Esophagus squamous epithelium (tissue), 5 donors: ENCODE measurements at places on chromosomes 1 and 21. TPM values are rescaled to one million over a fixed set of nuclear protein-coding genes. Genes with fewer than 3 reads are reported as not detected.

DNA sequence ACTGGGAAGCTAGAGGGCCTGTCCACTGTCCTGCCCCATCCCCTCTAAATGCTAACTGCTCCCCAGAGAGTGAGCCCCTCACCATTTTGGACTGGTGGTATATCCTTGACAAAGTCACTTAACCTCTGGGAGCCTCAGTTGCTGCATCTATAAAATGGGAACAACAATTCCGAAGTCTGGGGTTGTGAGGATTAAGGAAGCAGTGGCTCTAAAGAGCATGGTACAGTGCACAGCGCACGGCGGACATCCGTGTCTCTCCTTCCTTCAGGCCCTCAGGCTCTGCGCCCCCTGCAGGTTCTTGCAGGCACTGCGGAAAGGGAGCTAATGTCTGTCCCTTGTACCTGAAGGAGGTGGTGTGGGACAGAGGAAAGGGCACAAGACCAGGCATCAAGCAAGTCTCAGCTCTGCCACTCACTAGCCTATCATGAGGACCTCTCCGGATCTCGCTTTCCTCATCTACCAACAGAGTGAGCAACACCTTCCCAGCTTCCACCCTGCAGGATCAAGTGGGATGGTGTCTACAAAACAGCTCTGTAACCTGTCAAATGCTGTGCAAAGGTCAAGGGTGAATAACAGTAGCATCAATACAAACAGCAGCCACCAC is 20.1 kb downstream of the ECE1 start:
- H3K4me3 ChIP-seq, result no peak overlapping the region
- peaks cover 6% of the 10 kb centered on the region for H3K36me3 ChIP-seq
- H3K4me1 ChIP-seq, result peaks cover 55% of the 10 kb centered on the region
- no peak for DNase-seq

DNA sequence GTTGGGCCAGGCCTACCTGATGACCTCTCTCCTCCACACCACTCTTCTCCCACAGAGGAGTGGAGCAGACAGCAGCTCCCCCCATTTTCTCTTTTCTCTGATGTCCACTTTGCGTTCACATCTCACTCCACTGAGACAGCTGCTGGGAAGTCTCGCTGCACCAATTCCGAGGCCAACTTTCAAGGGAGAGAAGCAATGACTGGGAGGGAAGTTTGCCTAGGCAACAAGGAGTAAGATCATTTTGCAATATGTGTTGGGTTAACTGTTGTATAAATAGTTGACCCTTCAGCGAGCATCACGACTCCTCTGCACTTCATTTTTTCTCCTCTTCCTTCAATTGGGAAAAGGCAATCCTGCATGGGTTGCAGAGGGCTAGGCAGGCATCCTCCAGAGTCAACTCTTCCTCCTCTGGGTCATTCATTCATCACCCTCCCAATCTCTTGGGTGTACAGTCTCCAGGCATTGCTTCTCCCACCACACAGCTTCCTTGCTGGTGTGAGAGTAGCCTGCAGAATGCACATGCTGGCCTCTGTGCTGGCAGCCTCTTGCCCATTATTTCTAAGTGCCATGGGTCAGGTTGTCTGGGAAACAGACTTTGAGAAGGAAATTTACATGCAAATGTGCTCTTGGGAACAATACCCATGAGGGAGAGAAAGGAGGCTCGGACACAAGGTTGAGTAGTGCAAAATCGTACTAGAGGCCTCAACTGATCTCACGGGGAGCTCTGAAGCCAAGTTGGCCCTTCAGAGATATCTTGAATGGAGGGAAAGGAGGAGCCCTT is 75.8 kb upstream of the BCAR3 start:
- H3K27me3 ChIP-seq, result no peaks in the 10 kb centered on the region
- no peak overlapping the region for H3K27ac ChIP-seq
- H3K4me1 ChIP-seq, result no peaks in the 10 kb centered on the region
- H3K4me3 ChIP-seq, result no peak overlapping the region
- no peak for DNase-seq

GRCh38 chr1:232868793-232869491 is 63.7 kb downstream of the MAP10 start:
- no peaks in the 10 kb centered on the region for H3K36me3 ChIP-seq
- H3K4me3 ChIP-seq, result no peak overlapping the region
- H3K27ac ChIP-seq, result no peak overlapping the region

DNA sequence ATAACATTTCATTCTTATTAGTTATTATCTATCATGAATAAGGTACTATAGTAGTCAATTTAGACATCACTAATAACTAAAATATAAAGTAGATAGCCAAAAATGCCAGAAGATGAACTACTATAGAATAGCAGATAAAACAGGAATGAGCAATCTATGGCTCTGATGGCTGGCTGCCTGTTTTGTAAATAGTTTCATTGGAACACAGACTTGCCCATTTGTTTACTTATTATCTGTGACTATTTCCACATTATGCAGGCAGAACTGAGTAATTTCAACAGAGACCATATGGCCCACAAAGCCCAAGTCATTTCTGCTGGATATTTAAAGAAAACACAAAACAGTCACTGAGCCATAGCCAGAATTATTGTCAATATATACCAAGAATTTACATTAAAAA is 222.1 kb downstream of the COL24A1 start:
- H3K27me3 ChIP-seq, result no peaks in the 10 kb centered on the region
- H3K27ac ChIP-seq, result no peak overlapping the region
- DNase-seq, result no peak
- H3K36me3 ChIP-seq, result no peaks in the 10 kb centered on the region

GRCh38 chr1:43818691-43819090 is 111.4 kb downstream of the ST3GAL3 start:
- no peaks in the 10 kb centered on the region for H3K27me3 ChIP-seq
- no peak overlapping the region for H3K4me3 ChIP-seq
- peaks cover 40% of the 10 kb centered on the region for H3K36me3 ChIP-seq
- H3K4me1 ChIP-seq, result peaks cover 6% of the 10 kb centered on the region
- no peak overlapping the region for H3K27ac ChIP-seq

DNA sequence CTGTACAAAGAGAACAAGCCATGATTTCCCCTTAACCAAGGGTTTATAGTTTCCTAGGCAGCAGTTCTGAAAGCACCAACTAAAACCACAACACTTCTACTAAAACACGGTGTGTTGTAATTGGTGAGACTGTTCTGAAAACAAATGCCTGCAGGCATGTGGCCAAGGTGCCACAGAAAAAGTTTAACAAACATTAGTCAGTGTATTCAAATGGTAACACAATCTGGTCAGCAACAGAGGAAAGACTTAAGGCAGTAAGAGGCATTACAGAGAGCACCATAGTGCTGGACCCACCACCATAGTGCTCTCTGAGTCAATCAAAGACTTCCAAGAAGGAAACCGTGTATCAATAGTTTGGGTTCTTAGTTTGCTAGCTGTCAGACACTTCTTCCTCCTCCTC is 16.7 kb downstream of the SNIP1 start:
- H3K36me3 ChIP-seq, result peaks cover 25% of the 10 kb centered on the region
- no peak overlapping the region for H3K4me3 ChIP-seq
- no peaks in the 10 kb centered on the region for H3K27me3 ChIP-seq
- H3K4me1 ChIP-seq, result peaks cover 8% of the 10 kb centered on the region
- no peak overlapping the region for H3K27ac ChIP-seq

DNA sequence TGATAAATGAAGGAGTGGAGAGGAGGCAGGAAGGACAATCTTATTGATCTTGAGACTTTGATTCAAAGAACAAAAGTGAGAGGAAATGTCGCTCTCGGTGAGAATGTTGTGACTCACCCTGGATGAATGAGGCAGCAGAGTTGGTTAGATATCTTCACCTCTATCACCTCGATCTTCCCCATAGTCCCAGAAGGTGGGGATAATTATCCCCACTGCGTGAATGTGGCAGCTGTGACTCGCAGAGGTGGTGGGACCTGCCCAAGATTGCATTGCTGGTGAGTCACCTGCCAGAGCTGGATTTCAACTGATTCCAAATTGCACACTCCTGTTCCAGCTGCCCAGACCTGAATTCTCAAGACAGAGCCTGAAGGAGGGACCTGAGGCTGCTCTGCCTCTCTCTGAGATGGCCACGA is 105.0 kb downstream of the MATN1 start:
- no peak overlapping the region for H3K27ac ChIP-seq
- no peak overlapping the region for H3K4me3 ChIP-seq
- peaks cover 18% of the 10 kb centered on the region for H3K4me1 ChIP-seq
- H3K27me3 ChIP-seq, result peaks cover 33% of the 10 kb centered on the region
- no peak for DNase-seq

GBP6 gene
- total RNA-seq, result 513 TPM

MIB2 gene
- total RNA-seq, result 99.8 TPM

- H3K27ac ChIP-seq, result no peak overlapping the region
- no peaks in the 10 kb centered on the region for H3K27me3 ChIP-seq
- H3K4me3 ChIP-seq, result no peak overlapping the region
- H3K4me1 ChIP-seq, result no peaks in the 10 kb centered on the region
- DNase-seq, result no peak
These were observed 84.5 kb upstream of the ST6GALNAC5 start for GRCh38 chr1:76782809-76783208.

GRCh38 chr1:1148061-1148460 is 25.6 kb upstream of the TTLL10 start:
- H3K27me3 ChIP-seq, result peaks cover 25% of the 10 kb centered on the region
- H3K36me3 ChIP-seq, result no peaks in the 10 kb centered on the region
- H3K4me3 ChIP-seq, result no peak overlapping the region
- no peak for DNase-seq

DNA sequence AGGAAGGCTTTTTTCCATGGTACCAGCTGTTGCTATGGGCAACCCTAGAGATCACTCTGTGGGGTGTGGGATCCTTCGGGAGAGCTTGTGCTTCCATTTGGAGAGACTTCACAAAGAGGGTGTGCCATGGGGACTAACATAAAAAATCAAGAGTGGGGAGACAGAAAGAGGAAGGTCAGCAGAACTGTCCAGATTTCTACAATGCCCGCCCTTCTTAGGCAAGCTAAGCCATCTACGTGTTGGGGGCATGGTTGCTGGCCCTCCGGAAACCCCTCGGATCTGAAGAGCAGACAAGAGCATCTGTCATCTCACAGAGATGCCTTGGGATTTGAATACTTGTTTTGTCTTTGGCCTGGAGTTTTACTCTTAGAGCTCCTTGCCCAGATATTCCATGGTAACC is 83.9 kb upstream of the ZNF648 start:
- DNase-seq, result no peak
- no peak overlapping the region for H3K4me3 ChIP-seq
- H3K36me3 ChIP-seq, result no peaks in the 10 kb centered on the region
- H3K27me3 ChIP-seq, result no peaks in the 10 kb centered on the region
- peak overlapping the region; percentile 94 for H3K27ac ChIP-seq

- H3K4me3 ChIP-seq, result no peak overlapping the region
- DNase-seq, result no peak
- no peak overlapping the region for H3K27ac ChIP-seq
- H3K27me3 ChIP-seq, result no peaks in the 10 kb centered on the region
- H3K36me3 ChIP-seq, result no peaks in the 10 kb centered on the region
These were observed 74.9 kb upstream of the TMPRSS2 start for GRCh38 chr21:41582866-41583265.

HSF2BP gene
- total RNA-seq, result not detected

BEND5 gene
- total RNA-seq, result not detected

DNA sequence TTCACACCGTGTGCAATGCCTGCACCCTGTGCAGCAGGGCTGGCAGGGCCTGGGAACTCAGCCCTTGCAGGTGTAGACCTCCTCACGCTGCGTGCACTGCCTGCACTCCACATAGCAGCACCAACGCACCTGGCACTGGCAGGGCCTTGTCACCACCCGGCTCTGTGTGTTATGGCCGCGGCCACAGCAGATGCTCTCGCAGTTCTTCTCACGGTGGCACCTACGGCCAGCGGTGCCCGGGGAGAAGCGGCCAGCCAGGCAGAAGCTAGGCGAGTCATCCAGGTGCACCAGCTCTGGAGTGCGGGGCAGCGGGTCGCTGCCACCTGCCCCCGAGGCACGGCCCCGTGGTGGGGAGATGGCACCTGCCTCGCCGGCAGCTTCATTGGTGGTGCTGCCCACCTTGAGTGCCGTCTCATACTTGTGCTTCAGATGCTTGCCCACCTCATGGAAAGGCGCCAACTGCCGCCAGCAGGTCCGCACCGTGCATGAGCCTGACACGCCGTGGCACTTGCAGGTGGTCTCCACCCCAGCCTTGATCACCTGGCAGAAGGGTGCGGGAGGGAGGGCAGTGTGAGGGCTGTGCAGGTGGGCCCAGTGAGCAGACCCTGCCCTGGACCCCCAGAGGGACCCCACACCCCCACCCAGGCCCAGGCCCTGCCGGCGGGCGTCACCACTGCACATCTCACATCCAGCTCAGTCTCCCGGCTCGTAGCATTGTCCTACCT is 26.1 kb downstream of the WNT9A start:
- no peak overlapping the region for H3K4me3 ChIP-seq
- no peaks in the 10 kb centered on the region for H3K27me3 ChIP-seq
- no peak overlapping the region for H3K27ac ChIP-seq
- H3K4me1 ChIP-seq, result peaks cover 2% of the 10 kb centered on the region

DNA sequence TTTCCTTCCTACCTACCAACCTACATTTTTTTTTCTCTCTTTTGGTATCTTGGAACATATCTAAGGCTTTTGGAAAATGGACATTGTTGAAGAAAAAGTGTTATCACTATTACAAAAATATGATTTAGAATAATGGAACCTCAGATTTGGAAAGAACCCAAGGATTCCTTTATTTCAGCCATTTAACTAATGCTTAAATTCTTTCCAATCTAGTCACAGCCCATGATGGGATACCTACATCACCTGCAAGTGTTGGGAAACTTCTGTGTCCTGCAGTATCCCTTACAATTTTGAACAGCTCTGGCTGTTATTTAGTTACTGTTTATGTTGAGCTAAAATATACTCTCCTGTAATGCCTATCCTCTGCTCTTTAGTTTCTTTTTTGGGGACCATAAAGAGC is 22.3 kb upstream of the APOBEC4 start:
- H3K36me3 ChIP-seq, result no peaks in the 10 kb centered on the region
- H3K4me1 ChIP-seq, result peaks cover 11% of the 10 kb centered on the region
- DNase-seq, result no peak
- H3K27me3 ChIP-seq, result no peaks in the 10 kb centered on the region
- H3K27ac ChIP-seq, result no peak overlapping the region

- no peaks in the 10 kb centered on the region for H3K27me3 ChIP-seq
- no peaks in the 10 kb centered on the region for H3K4me1 ChIP-seq
- H3K4me3 ChIP-seq, result no peak overlapping the region
- no peak for DNase-seq
- no peaks in the 10 kb centered on the region for H3K36me3 ChIP-seq
These were observed 368.7 kb upstream of the ADGRL2 start for GRCh38 chr1:81432059-81432458.

DNA sequence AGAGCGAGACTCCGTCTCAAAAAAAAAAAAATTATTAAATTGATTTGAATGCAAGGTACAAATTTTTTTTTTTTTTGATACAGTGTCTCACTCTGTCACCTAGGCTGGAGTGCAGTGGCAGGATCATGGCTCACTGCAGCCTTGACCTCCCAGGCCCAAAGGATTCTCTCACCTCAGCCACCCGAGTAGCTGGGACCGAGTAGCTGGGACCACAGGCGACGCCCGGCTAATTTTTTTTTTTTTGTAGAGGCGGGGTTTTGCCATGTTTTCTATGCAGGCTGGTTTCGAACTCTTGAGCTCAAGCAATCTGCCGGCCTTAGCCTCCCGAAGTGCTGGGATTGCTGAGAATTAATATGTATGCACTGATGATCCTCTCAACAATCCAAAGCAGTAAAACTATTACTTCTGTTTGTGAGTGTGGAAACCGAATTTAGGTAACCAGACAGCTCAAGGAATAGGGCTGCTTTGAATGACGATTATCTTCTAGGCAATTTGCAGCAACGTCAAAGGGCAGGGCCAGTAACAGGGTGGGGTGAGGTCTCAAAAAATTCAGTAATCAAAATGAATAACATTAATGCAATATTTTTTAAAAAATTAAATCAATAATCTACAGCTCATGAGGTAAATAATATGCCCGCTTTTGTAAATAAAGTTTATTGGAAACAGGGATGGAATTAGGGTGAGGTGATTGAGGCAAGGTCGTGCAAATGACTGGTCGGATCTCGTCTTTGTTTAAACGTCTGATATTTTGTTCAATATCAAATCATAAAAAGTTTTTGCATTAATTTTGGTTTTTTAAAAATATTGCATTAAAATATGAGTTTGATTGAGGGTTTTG is 1.2 kb downstream of the CLSPN start:
- H3K27me3 ChIP-seq, result no peaks in the 10 kb centered on the region
- DNase-seq, result no peak
- no peak overlapping the region for H3K27ac ChIP-seq
